Stimulated activated CD4-positive, alpha-beta T cell treated with anti-CD3 and anti-CD28 coated beads, Interleukin-4, amount 100 ng/mL, for 48 hours (primary cell): ENCODE measurements at places on chromosomes 7 and 10.

DNA sequence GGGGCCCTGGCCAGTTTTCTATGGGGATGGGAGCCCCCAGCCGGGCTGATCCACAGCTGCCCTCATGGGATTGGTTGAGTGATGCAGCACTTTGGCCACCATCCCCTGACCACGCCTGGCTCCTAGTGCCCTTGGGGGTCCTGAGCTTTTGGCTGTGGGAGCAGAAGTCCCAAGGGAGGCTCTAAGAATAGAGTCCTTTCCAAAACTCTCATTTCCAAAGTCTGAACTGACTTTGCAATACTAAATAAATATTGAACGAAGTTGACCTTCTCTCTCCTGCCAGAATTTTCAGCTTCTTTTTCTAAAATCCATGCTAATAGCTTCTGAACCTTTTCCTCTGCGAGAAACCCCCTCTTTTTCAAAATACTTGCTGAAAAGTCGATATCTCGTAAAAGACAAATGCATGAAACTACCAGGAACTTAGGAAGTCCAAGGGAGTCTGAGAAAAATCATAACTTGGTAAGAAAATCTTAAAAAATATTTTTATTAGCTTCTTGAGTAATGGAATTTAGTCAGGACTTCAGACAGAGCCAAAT, 62.7 kb upstream of the IGFBP3 start:
- no peak for DNase-seq

- peak; percentile 2 for DNase-seq
These were observed 69.0 kb upstream of the VOPP1 start for GRCh38 chr7:55641273-55641691.

- no peak for DNase-seq
These were observed 26.4 kb upstream of the GSDME start for GRCh38 chr7:24783698-24784097.

DNA sequence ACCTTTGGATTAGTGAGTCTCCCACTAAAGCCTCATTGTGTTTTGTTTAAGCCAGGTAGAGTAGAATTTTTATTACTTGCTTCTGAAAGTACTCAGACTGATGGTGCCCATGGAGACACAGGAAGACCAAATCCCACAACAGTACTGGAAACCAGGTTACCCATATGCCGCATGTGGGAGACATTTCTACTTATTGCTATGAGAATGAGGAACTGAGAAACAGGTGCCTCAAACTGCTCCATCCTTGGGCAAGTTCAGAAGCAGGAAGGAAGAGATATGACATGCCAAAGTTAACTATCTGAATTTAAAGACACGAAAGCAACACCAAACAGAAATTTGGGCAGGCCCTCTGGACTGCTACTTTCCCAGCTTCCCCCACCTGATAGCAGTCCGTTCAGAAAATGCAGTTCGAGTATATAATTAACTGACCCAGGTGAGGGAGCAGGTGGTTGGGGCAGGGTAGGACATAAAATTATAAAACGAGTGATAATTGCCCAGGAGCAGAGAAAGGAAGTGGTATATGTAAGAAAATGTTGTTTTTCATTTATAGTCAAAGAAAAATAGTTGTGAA, 382.3 kb upstream of the MTPN start:
- DNase-seq: no peak

DNA sequence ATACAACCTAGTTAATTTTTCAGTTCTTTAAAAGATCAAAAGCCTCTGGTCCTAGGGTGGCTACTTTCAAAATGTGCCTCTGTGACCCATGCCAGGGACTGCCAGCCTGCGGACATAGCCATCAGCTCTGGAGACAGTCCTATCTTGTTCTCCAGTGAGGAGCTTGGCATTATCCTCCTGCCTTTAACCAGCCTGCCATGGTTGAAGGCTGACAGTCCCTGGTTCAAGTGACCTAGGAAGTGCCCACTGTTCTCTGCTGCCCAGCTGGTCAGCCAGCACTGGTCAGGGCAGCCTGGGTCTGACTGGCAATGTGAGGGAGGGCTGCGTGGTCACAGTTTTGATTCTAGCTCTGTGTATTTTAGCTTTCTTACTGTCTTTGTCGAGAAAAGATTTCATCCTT, 18.1 kb upstream of the ARHGAP22 start:
- no peak for DNase-seq

DNA sequence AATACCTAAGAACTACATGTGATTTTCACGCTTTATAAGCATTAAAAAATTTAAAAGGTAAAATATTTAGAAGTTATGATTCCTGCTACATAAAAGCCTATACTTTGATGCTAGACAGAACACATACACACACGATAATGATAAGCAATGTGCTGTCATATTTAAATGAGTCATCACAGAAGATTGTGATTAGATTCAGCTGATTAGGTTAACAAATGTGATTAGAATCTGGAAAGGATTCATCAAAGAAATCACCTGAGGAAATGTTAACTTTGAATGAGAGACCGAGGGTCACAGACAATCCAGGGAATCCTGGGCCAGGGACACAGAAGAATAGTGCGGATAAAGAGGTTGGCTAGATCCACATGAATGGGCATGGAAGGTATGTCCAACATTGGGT, 42.0 kb upstream of the CYP2C18 start:
- DNase-seq: no peak

DNA sequence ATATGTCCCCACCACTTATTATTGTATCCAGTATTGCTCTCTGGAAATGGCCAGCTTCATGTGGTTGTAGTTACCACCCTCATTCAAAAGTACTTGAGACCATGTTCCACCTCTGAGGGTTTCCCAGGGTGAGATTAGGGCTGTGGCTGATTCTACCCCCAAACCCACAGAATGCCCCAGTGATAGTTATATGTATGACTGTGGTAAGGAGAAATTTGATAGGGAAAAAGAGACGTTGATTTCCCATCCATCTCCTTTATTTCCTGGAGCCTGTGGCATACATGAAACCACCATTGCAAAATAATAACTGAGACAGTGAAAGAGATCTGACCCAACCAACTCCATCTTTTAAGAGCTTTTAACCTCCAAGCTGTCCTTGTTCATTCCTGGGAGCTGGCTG, 25.2 kb downstream of the ARL5B start:
- no peak for DNase-seq

GRCh38 chr10:132804785-132805426, 19.0 kb upstream of the NKX6-2 start:
- no peak for DNase-seq

DNA sequence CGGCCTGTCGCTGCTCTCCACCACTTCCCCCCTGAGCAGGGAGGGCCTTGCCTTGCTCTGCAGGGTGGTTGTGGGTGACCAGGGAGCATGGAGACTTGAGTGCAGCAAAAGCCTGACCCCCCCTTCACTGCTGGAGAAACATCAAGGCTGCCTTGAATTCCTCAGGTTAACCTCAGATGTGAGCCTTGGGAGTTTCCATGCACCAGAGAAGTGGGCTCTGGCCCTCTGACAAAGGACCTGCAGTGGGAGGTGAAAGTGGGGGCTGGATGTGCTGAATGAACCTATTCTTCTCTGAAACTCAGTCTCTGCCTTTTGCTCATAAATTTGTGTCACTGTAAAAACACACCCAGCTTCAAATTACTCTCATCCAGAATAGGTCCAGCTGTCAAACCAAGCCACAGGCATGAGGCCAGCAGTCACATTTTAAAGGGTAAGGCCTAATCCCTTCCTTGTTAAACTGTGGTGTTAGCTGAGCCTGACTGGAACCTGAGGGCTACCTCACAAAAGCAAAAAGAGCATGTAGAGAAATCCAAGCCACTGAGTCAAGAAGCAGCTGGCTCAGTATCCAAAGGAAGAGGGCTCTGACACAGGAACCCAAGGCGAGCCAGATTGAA, 356.8 kb downstream of the CCSER2 start:
- no peak for DNase-seq

GRCh38 chr7:104150470-104150869, 57.3 kb downstream of the ORC5 start:
- no peak for DNase-seq

- no peak for DNase-seq
These were observed 92.9 kb downstream of the DNAJB6 start for GRCh38 chr7:157429680-157430224.

GRCh38 chr10:6595499-6595898, 15.4 kb upstream of the PRKCQ start:
- DNase-seq: no peak

DNA sequence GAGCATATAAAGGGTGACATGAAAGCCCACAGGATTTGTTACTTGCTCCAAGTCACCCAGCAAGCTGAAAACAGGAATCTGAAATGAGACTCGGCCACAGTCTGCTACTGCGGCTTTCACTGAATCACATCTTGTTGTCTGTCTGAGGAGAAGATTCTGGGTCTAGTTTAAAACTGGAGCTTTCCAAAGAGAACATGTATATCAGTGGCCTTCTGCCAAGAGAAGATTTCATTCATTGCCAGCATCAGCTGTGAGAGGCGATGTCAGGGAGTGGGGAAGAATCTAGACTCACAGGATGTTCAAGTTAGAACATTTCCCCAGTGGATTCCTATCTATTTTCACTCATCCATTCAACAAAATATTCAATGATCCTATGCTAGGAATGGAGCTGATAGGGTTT, 122.8 kb downstream of the GALNT17 start:
- DNase-seq: no peak

DNA sequence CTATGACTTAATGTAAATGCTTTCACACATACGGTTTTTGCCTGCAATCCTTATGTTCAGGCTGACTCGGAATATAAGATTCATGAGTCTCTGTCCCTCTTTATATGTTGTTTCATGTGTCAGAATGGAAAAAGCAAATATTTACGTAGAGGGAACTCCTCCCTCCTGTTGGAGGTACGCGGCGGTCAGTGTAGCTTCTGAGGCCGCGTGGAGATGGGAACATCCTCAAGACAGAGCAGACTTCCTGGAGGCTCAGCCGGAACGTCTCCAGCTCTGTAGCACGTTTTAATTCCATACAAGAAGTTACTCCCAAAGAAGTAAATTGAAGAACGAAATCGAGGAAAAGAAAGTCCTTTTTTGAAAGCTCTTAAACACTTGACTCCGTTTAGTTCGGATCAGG, 248.3 kb downstream of the EBF3 start:
- DNase-seq: no peak

DNA sequence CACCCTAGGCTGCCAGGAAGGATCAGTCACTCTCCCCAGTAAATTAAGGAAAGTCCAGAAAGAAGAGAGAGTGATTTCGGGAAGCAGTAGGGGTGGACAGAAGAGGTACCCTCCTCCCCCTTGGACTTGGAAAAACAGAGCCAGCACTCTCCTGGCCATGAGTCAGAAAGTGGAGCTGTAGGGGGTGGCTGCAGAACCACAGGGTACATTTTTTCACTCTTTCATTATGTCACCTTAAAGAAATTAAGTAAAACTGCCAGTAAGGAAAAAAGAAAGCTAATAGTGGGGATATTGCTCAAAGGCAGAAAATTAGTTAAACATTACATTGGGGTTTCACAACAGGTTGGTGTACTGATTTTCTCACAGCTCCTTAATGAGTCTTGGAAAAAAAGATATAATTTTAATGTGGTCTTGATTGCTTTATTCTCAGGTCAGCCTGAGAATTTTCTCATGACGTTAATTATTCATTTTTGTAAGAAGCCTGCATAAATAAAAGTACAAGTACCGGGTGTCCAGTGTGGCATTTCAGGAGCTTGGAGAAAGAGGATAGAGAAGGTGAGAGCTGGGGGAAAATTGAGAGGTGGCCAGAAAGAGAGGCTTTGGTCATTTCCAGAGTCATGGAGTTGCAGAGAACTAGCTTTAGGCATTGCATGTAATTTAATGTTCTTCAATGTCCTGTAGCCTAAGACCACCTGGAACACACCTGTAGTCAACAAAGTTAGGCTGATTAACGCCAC, 23.2 kb upstream of the AOAH start:
- DNase-seq: no peak

GRCh38 chr10:123538401-123539320, 127.5 kb upstream of the GPR26 start:
- DNase-seq: no peak

GRCh38 chr7:5388273-5388901, 35.2 kb downstream of the TNRC18 start:
- DNase-seq: no peak

- DNase-seq: no peak
These were observed 8.1 kb downstream of the ZNF487 start for GRCh38 chr10:43444897-43445466.

- no peak for DNase-seq
These were observed 105.1 kb downstream of the USP6NL start for GRCh38 chr10:11506247-11506789.

DNA sequence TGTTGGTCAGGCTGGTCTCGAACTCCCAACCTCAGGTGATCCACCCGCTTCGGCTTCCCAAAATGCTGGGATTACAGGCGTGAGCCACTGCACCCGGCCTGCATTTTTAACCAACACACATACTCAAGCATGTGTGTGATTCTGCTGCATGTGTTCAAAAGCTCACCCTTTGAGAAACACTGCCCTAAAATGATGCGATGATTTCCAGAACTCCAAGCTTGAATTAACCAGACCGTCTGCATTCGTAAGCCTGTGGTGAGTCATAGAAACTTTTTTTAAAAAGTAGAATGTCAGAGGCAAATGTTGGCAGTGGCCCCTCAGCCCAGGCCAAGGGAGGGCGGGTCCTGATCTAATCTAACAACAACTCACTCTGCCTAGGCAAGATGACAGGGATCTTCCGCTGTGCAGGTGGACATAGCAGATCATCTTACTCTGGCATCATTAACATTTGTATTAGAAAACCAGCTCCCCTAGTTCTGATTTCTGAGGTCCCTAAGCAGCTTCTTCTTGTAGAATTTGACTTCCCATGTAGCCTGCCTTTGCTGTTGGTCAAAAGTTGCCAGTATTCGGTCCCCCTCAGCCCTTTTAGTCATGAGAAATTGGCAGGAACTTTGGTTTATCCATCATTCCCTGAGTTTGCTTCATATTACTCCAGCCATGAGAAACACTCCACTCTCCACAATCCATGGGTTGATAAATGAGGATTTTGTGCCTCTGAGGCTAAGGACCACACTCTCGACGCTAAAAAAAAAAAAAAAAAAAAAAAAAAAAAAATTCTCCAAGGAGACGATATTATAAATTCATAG, 190.4 kb downstream of the SKIDA1 start:
- no peak for DNase-seq

DNA sequence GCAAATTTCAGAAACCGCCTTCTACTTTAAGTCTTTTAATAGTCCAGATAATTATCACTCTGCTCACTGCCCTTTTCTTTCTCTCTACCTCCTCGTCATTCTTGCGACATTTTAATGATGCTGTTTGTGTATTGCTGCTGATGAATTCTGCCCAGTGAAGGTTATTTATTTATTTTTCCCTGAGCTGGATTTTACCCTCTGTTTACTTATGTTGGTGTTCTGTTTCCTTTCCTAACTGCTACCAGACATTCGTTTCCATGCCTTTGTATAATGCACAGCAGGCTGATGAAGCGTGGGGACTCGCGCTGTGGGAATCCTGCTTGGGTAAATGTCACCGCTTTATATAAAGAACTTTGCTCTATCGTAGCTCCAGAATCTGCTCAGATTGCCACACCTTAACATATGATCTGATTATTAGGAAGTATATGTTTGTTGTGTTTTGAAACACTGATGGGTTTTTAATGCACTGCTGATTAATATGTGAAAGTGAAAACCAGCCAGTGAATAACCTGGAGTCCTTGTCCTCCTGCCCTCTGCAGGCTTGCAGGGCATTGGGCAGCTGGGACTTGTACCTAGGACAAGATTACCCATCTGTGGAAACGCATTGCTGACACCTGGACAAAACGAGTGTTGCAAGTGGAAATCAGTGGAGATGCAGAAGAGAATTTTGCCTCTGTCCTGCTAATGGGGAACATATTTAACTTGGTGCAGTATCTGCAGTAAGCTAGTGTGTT, 291.5 kb downstream of the SDK1 start:
- DNase-seq: no peak
